Neural cell (in vitro differentiated cells): ENCODE measurements at places on chromosomes 2 and 18. TPM values are rescaled to one million over a fixed set of nuclear protein-coding genes. Genes with fewer than 3 reads are reported as not detected.

ANKRD53 gene
- not detected in 2 replicates for polyA plus RNA-seq

PJVK gene
- polyA plus RNA-seq = 3.6 and 5.5 TPM in 2 replicates

GAL3ST2 gene
- not detected in 2 replicates for polyA plus RNA-seq

IL1RL1 gene
- not detected in 2 replicates for polyA plus RNA-seq

AQP12B gene
- polyA plus RNA-seq = not detected in 2 replicates

TRPM8 gene
- polyA plus RNA-seq = 0.18 TPM in 1 of 2 replicates, not detected in the other

TXNL4A gene
- polyA plus RNA-seq = 131 and 163 TPM in 2 replicates

SLC23A3 gene
- polyA plus RNA-seq = 0.12 and 0.28 TPM in 2 replicates

CRYBA2 gene
- polyA plus RNA-seq = not detected in 2 replicates

KCNJ13 gene
- not detected in 2 replicates for polyA plus RNA-seq

FAM237A gene
- polyA plus RNA-seq = not detected in 2 replicates

TSPYL6 gene
- polyA plus RNA-seq = not detected in 2 replicates

CCDC150 gene
- 0.57 and 1.8 TPM in 2 replicates for polyA plus RNA-seq

NCKAP5 gene
- polyA plus RNA-seq = 2.1 and 2.4 TPM in 2 replicates

ACOXL gene
- 0.12 TPM in 1 of 2 replicates, not detected in the other for polyA plus RNA-seq

TPO gene
- polyA plus RNA-seq = 0.24 TPM in 1 of 2 replicates, not detected in the other

CDH19 gene
- polyA plus RNA-seq = 0.11 and 0.28 TPM in 2 replicates

MLPH gene
- not detected in 2 replicates for polyA plus RNA-seq

LIPG gene
- polyA plus RNA-seq = 0.72 and 0.85 TPM in 2 replicates

PRSS56 gene
- polyA plus RNA-seq = 0.16 TPM in 1 of 2 replicates, not detected in the other

KCNG3 gene
- polyA plus RNA-seq = 0.74 and 1.1 TPM in 2 replicates

PIEZO2 gene
- polyA plus RNA-seq = 0.12 and 0.30 TPM in 2 replicates

DUSP2 gene
- polyA plus RNA-seq = 1.5 and 2.1 TPM in 2 replicates

ALPG gene
- polyA plus RNA-seq = not detected in 2 replicates
